ENCODE measurements at places on chromosomes 6 and 20. TPM values are rescaled to one million over a fixed set of nuclear protein-coding genes. Genes with fewer than 3 reads are reported as not detected.

- DNase-seq = no peak
Measured at GRCh38 chr6:35343092-35343834, 905 bp downstream of the PPARD start.

GRCh38 chr6:130943738-130944137 lies 116.5 kb downstream of the SMLR1 start:
- DNase-seq = no peak

GRCh38 chr20:37958856-37959520 lies 56.1 kb downstream of the VSTM2L start:
- no peak for DNase-seq

DNA sequence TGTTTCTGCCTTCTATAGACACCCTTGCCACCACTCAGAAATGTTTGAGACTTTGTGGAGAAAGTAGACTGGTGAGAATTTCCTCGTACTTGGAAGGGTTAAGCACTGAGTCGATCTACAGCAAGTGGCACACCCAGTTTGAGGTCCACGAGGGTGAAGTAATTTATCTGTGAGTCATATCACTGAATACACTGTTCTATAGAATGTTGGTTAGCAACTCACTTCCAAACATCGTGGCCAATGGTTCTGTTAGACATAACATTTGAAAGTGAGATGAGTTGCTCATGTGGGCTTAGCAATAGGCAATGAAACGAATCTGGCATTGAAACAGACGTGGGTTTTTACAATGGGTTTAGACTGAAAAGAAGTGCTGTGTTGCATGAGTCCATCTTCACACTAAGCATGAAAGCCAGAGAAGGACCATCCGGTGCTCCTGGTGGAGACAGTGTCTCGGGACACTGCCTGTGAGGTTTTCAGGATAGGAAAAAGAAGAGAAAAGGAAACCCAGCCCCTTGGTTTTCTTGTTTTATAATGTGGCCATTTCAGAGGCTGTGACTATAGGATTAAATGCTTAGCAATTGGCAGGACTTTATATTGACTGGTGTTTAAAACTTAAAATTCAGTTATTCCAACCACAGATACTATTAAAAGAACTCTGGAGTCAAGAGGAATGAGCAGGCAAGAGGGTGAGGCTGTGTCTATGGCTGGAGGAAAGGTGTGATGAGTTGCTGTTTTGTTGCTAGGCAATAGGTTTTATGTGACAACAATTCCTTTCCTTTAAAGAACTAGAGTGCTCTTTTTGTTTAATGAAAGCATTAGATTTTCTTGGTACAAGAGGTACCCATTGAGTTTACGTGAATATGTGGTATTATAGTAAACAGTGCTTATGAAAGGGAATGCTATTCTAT lies 31.0 kb upstream of the EZR start:
- peak; percentile 53 for DNase-seq

- no peak for DNase-seq
Measured at GRCh38 chr6:20409427-20409971, 7.8 kb downstream of the E2F3 start.

- no peak for DNase-seq
Measured at GRCh38 chr20:45410887-45411286, 2.8 kb downstream of the DBNDD2 start.

GRCh38 chr6:134544737-134545136 lies 226.8 kb upstream of the SGK1 start:
- no peak for DNase-seq

- DNase-seq = no peak
Measured at GRCh38 chr6:15987569-15987968, 141.3 kb upstream of the MYLIP start.

GRCh38 chr6:119960456-119960855 lies 610.9 kb upstream of the MAN1A1 start:
- no peak for DNase-seq

GRCh38 chr20:62186887-62187866 lies 4.3 kb downstream of the MTG2 start:
- no peak for DNase-seq

DNA sequence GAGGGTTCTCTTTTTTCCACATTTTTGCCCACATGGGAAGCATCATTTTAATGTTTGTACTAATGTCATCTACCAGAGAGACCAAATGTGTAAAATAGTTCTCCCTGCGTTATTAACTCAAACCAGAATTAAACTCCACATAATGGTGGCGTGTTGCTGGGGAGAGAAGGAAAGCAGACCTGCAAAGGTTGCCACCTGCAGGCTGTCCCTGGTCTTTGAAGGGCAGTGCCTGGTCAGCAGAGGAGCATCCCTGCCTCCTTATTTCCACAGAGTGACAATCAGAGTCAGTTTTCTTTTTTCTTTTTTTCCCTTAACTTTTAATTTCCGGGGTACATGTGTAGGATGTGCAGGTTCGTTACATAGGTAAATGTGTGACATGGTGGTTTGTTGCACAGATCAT lies 214.5 kb downstream of the TBX18 start:
- no peak for DNase-seq

GRCh38 chr6:130681028-130681427 lies 146.2 kb upstream of the SMLR1 start:
- no peak for DNase-seq

DNA sequence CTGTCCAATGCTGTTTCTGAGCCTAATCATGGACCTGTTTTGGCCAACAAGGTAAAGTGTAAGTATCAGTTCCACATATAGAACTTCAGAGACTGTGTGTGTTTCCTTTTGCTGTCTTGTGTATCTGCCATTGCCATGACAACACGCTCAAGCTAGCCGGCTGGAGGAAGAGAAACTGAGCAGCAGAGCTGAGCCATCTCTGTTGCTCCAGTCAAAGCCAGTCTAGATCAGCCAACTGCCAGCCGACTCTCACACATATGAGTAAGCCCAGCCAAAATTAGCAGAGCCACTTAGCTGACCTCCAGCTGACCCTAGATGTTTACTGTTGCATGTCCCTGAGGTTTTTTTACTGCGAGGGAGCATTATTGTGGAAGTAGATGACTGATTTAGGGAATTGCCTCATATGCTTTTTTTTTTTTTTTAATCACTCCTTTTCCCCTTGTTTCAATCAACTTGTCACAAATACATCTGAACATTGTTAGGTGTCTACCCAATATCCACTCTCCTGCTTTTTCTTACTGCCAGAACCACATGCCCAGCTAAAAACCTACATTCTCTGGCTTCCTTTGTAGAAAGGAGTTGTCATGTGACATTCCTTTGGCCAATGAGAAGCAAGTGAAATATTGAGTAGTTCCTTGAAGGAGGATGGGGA lies 304.3 kb upstream of the SUPT3H start:
- no peak for DNase-seq

- DNase-seq = no peak
Measured at GRCh38 chr6:25176466-25176865, 102.7 kb upstream of the CARMIL1 start.

DNA sequence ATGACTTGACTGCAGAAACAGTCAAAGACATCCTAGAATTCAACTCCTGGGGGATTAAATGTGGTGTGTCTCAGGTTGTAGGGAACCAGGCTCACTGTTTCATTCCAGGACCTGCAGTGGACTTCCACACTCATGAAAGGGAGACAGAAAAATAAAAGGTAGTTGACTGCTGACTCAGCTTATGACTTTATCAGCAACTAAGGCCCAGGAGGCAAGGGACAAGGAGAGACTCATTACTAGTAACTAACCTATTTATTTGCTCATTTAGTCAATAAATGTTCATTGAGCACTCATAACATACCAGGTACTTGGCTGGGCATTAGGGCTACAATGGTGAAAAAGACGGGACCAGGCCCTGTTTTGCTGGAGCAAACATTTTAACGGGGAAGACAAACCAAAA lies 2.9 kb downstream of the ZSCAN31 start:
- no peak for DNase-seq

GRCh38 chr20:59772373-59772705 lies 161.1 kb downstream of the SYCP2 start:
- no peak for DNase-seq

GRCh38 chr6:119284861-119285521 lies 64.6 kb downstream of the MAN1A1 start:
- no peak for DNase-seq

GRCh38 chr20:58097429-58097828 lies 131.0 kb downstream of the ANKRD60 start:
- no peak for DNase-seq

DNA sequence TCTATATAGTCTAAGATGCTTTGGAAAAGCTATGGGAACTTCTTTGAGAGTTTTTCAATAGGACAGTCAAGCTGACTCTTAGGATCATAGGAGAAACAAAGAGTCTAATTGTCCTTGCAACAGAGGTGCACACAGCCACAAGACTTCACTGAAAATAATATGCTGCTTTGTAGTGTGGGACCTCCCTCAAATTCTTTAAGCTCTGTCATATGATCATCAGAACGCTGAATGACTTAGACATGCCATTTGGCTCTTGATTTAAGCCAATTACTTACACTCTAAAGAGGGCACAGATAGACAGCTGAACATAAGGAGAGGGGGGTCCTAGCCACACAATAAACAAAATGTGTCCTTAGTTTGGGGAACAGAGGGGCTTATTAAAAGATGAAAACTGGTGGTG lies 818.7 kb upstream of the GJE1 start:
- DNase-seq = no peak

DNA sequence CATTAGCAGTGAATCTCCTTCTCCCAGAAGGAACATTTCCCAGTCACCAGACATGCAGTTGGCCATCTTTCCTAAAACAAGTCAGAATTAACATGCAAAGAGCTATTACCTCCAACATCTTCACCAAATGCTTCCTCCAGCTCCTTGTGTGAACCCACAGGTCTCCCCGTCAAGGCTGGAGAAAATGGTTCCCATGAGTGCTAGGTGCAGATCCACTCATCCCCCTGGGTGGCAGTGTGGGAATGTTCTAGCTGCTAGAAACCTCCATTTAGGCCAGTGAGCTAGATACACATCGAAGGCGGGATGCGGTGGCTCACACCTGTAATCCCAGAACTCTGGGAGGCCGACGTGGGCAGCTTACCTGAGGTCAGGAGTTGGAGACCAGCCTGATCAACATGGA lies 603.9 kb upstream of the SLC35B3 start:
- DNase-seq = no peak

GRCh38 chr20:46558511-46558959 lies 8.1 kb upstream of the OCSTAMP start:
- DNase-seq = no peak

GRCh38 chr20:46743088-46743487 lies 33.6 kb downstream of the SLC2A10 start:
- no peak for DNase-seq

GRCh38 chr20:2088891-2089290 lies 12.7 kb upstream of the STK35 start:
- DNase-seq = no peak

DNA sequence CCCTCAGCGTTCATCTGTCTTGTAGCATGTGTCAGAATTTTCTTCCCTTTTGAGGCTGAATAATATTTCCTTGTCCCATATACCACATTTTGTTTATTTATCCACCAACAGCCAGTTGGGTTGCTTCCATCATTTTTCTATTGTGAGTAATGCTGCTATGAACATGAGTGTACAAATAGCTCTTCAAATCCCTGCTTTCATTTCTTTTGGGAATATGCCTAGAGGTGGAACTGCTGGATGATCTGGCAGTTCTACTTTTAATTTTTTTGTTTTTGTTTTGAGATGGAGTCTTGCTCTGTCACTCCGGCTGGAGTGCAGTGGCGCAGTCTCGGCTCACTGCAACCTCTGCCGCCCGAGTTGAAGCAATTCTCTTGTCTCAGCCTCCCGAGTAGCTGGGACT lies 64.7 kb downstream of the SASH1 start:
- DNase-seq = no peak

DNA sequence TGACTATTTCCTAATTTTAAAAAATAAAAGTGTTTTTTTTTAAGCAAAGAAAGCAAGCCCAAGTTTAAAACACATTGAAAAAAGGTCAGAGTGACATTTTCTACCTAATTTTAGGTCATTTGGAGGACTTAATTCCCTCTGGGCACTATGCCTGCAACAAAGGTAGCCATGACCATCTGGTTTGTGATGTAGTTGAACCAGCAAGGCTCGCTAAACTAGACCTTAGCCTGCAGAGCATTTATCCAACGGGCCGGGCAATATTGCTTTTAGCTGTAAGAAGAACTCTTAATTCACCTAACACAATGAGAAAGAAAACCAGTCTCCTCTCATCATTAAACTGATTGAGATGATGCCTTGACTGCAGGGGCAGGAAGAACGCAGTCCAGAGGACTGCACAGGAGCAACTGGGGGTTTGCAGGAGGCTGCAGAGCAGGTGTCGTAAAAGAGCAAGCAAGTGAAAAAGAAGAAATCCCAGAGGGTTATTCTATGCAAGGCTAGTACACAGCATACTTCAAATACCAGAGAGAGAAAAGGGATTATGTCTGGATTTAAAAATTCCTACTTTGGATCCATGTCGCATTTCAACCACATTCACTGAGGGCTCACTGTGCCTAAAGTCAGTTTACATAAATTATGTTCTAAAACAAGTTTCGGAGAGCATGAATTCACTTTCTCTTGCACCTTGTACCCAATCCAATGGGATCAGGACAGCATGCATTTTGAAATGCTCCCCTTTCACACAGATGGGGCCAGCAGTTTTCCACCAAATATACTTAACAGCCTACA lies 12.8 kb downstream of the TRAF3IP2 start:
- DNase-seq = no peak

- DNase-seq = no peak
Measured at GRCh38 chr6:5786321-5786968, 220.3 kb downstream of the NRN1 start.

DNA sequence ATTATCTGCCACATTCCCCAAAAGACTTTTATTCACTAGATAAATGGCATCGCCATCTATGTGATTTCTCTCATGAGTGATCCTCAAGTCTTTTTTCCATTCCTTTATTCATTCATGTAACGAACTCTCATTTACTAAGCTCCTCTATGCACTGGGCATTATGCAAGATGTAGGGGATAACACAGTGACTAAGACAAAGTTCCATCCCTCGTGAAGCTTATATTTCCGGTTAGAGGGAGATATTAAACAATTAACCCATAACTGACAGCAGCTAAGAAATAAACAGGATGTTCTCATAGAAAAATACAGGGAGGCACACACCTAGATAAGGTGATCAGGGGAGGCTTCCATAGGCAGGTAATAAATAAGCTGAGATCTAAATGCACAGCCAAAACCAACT lies 17.2 kb upstream of the PREX1 start:
- DNase-seq = no peak

- DNase-seq = no peak
Measured at GRCh38 chr6:37320646-37321045, 33.1 kb upstream of the RNF8 start.

FAM83C gene
- not detected for total RNA-seq

SASH1 gene
- 0.30 TPM for total RNA-seq

SLC22A23 gene
- total RNA-seq = 0.50 TPM

ZNF165 gene
- 2.0 TPM for total RNA-seq

PANK2 gene
- total RNA-seq = 32.9 TPM

TPD52L1 gene
- total RNA-seq = 0.66 TPM

PACRG gene
- not detected for total RNA-seq

L3MBTL3 gene
- total RNA-seq = 13.5 TPM

C20orf202 gene
- total RNA-seq = not detected

CD109 gene
- total RNA-seq = 11.2 TPM

ZSCAN23 gene
- 0.46 TPM for total RNA-seq

C6orf15 gene
- not detected for total RNA-seq

EFCAB8 gene
- 0.25 TPM for total RNA-seq

BYSL gene
- 128 TPM for total RNA-seq

CEP250 gene
- total RNA-seq = 31.9 TPM

GHRH gene
- not detected for total RNA-seq

PPIL6 gene
- total RNA-seq = 0.27 TPM

TMEM151B gene
- 0.05 TPM for total RNA-seq

RIMS1 gene
- total RNA-seq = not detected

KHDC1 gene
- 1.2 TPM for total RNA-seq

AIG1 gene
- 5.5 TPM for total RNA-seq

FOXS1 gene
- not detected for total RNA-seq

DYNLT2 gene
- total RNA-seq = 1.6 TPM
